ENCODE measurements at places on chromosomes 3 and 15.

GRCh38 chr15:48144889-48145288, 24.1 kb downstream of the SLC24A5 start:
- no peak for DNase-seq

GRCh38 chr15:85474700-85475316, 94.4 kb downstream of the AKAP13 start:
- DNase-seq: no peak

- DNase-seq: no peak
Observed at GRCh38 chr3:122665881-122666280, 14.8 kb upstream of the PARP14 start.

DNA sequence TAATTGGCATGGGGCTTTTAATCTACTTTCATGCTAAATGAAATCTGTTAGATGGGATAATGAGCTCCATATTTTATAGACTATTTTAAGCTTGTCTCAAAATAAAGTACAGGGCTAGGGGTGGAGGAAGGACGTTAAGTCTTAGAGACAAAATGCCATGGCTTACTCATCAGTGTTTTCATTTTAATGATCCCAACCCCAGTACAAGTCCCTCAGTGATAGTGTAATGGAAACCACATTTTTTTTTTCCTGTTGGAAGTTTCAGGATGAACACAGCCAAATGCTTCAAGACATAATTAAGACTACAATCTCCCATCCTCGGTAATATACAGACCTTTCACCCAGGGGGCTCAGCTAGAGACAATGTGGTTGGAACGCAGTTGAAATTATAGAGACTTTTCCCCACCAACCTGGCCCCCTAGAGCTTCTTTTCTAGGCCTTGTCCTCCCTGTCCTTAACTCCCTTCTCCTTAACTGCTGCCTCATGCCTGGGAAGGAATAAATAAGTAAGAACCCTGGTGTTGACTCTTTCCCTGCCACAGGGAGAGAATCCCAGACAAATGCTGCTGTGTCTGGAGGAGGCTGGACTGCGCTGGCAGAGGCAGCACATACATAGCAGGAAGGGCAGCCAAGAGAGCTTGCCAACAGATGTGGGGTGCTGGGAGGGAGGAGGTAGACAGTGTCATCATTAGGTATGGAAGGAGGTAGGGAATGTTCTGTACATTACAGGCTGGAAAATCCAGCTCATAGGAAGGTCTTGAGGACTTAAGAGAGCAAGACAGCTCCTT, 115.4 kb upstream of the ROPN1 start:
- DNase-seq: no peak

- DNase-seq: no peak
Observed at GRCh38 chr15:23866832-23867231, 179.7 kb upstream of the NDN start.

GRCh38 chr3:18679238-18679637, 254.1 kb upstream of the SATB1 start:
- DNase-seq: no peak

DNA sequence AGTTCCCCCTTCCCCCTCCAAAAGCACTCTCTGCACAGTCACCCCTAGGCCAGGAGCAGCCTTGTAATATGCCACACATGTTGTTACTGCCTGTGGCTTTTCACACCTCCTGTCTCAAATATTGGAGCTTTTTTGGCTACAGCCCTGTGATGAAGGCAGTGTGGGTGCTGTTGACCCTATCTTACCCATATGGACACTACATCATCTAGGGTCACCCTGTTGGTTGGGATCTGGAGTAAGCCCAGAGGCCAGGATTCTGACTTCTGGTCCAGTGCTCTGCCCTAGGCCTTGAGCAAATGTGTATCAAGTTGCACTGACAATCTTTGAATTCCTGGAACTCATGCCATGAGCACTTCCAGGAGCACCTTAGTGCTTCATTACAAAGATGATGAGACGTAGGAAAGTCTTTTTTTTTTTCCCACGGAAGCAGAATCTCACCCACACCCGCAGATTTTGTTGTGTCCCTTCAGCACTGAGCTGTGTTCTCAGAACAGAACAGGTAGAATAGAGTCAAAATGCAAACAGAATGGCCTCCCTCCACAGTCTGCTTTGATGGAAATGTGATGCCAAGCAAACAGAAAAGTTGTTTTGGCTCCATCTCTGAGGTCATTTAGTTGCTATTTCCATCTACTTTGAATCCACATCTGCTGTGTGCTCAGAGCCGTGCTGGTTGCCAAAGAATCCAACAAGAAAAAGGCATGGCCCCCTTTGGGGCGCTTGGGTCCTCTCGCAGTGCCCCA, 49.6 kb downstream of the SMAD3 start:
- no peak for DNase-seq
